ENCODE measurements at places on chromosomes 1 and 21.

GRCh38 chr1:54312796-54313316 is 93.3 kb downstream of the SSBP3 start:
- no peak for DNase-seq

- DNase-seq: no peak
These were observed 13.2 kb downstream of the ZMYND12 start for GRCh38 chr1:42442662-42443061.

DNA sequence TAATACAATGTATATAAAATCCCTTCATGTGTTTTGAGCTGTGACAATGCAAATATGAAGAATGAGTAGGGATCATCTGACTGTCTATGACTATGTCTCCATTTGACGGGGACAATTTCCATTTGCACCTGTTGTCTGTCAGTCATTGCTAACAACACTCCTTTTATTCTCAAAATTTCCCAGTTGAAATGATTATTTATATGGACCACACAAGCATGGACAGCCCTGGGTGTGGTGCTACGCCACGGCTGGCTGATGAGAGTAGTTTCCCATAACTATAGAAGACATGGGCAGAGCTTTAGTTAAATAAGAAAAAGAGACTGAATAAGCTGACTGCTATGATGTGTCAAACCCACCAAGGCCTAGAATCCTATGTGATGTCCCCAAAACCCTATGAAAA is 135.8 kb downstream of the MAP3K21 start:
- no peak for DNase-seq

DNA sequence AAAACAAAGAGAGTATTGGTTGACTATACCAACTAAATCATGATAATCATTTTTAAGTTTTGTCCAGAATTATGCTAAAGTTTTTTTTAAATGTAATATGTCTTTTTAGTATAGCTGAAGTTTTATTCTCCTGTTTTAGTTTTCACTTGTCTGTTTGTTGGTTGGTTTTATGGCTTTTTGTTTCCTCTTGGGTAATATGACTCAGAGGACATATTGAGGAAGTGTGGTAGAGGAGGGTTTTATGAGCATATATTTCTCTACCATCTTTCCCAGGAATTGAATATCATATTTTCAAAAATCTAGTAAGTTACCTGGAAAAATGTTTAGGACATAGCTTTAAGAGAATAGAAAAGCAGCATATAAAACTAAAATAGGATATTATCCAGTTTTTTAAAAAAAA is 68.6 kb upstream of the MCOLN3 start:
- no peak for DNase-seq

DNA sequence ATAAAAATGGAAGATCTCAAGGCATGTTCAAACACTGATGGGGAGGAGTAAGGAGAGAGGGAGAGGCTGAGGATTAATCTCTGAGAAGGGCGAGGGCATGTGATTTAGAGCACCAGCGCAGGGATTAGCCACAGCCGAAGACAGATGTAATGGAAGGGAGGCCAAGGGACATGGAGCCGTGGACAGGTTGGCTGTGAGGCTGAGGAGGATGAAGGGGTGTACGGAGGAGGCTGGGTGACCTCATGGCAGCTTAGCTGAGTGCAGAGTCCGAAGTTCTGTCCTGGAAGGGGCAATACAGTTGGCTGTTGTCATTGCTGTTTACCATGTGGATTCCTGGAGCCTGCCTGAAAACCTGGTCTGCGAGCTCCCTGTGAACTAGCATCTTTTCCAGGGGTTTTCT is 342.8 kb downstream of the RPS6KC1 start:
- DNase-seq: no peak

- peak; percentile 56 for DNase-seq
These were observed 927 bp downstream of the WNT9A start for GRCh38 chr1:227946624-227947385.

GRCh38 chr1:232627645-232628334 is 2.1 kb downstream of the SIPA1L2 start:
- peak; percentile 53 for DNase-seq

GRCh38 chr21:42374457-42374856 is 8.1 kb upstream of the TFF1 start:
- no peak for DNase-seq

DNA sequence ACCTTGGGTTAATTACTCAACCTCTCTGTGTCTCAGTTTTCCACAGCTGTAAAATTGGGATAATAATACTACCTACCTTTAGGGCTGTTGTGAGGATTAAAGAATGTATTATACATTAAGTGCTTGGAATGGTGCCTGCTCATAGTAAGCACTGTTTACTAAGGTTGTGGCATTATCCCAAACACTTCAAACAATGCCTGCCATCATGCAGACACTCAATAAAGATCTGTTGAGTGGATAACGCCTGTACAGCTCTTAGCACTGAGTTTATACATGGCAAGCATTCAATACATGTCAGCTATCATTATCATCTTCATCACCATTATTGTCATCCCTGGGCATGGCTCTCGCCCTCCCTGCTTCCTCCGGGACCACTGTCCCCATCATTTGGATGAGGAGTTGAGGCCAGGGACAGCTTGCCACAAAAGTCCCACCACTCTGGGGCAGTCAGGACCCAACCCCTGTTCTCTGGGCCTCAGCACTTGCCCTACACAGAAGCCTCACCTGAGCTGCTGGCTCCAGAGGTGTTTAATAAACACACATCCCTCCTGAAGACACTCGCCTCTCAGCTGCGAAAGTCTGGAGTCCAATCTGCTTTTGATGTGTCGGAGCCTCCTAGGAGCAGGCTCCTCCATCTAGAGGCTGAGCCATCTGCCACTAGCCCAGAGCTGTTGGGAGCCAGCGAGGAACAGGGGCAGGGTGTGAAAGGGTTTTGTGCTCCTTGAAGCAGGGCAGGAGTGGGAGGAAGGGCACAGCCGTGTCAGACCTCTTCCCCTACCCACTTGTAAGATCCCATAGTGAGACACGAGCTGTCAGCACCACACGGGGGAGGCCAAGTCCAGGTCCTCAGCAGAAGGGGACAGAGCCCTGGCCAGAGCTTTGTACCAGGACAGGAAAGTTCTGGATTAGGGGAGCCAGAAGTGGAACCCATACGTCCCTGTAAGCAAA is 80.9 kb upstream of the ZC3H12A start:
- DNase-seq: no peak

GRCh38 chr1:174713796-174714195 is 266.0 kb downstream of the GPR52 start:
- no peak for DNase-seq

DNA sequence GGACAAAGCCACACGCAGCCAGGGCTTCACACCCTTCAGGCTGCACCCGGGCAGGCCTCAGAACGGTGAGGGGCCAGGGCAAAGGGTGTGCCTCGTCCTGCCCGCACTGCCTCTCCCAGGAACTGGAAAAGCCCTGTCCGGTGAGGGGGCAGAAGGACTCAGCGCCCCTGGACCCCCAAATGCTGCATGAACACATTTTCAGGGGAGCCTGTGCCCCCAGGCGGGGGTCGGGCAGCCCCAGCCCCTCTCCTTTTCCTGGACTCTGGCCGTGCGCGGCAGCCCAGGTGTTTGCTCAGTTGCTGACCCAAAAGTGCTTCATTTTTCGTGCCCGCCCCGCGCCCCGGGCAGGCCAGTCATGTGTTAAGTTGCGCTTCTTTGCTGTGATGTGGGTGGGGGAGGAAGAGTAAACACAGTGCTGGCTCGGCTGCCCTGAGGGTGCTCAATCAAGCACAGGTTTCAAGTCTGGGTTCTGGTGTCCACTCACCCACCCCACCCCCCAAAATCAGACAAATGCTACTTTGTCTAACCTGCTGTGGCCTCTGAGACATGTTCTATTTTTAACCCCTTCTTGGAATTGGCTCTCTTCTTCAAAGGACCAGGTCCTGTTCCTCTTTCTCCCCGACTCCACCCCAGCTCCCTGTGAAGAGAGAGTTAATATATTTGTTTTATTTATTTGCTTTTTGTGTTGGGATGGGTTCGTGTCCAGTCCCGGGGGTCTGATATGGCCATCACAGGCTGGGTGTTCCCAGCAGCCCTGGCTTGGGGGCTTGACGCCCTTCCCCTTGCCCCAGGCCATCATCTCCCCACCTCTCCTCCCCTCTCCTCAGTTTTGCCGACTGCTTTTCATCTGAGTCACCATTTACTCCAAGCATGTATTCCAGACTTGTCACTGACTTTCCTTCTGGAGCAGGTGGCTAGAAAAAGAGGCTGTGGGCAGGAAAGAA is 8.1 kb downstream of the PSRC1 start:
- DNase-seq: no peak

DNA sequence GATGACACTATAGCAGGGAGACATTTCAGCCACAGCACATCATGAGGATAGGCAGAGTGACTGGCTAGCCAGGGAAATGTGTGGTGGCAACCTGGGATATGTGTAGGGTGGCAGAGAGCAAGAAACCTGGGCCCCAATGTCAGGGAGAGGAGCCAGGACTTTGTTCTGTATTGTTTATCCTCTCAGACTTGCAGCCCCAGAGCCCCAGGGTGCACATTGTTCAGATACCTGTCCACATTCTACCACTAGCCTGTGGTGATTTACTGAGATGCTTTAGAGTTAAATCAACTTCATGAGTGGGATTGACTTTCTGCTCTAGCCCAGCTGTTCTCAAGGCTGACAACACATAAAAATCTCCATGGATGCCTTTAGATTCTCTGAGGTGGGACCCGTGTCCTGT is 61.5 kb downstream of the MAB21L3 start:
- DNase-seq: no peak

- no peak for DNase-seq
These were observed 344.6 kb upstream of the LYPLAL1 start for GRCh38 chr1:218829097-218829496.

All from CD4-positive, alpha-beta T cell treated with Interleukin-6 at 100 ng/mL for 8 hours (primary cell).